Osteoblast (primary cell): ENCODE measurements at places on chromosomes 12 and 14. TPM values are rescaled to one million over a fixed set of nuclear protein-coding genes. Genes with fewer than 3 reads are reported as not detected.

C3AR1 gene
- 0.29 and 0.72 TPM in 2 replicates for total RNA-seq

STON2 gene
- total RNA-seq: 49.6 and 51.0 TPM in 2 replicates

KLRC4 gene
- total RNA-seq: not detected in 2 replicates

C12orf54 gene
- total RNA-seq: not detected in 2 replicates

ITPK1 gene
- total RNA-seq: 25.0 and 25.3 TPM in 2 replicates

AQP2 gene
- not detected in 2 replicates for total RNA-seq

LBHD2 gene
- total RNA-seq: not detected in 2 replicates

GAS2L3 gene
- total RNA-seq: 29.3 and 33.3 TPM in 2 replicates

IL31 gene
- not detected in 2 replicates for total RNA-seq

SERPINA9 gene
- total RNA-seq: under 0.01 and 0.29 TPM in 2 replicates

MYH6 gene
- total RNA-seq: under 0.01 TPM in 1 of 2 replicates, not detected in the other

SDS gene
- under 0.01 TPM in 1 of 2 replicates, not detected in the other for total RNA-seq

AGAP2 gene
- 0.29 and 0.72 TPM in 2 replicates for total RNA-seq

BCL2L14 gene
- not detected in 2 replicates for total RNA-seq

KCNC2 gene
- not detected in 2 replicates for total RNA-seq

ANGEL1 gene
- total RNA-seq: 8.3 and 9.7 TPM in 2 replicates

HOXC4 gene
- 3.3 and 4.1 TPM in 2 replicates for total RNA-seq

KRT85 gene
- total RNA-seq: not detected in 2 replicates

NDUFA12 gene
- 49.2 and 66.6 TPM in 2 replicates for total RNA-seq

CD163L1 gene
- total RNA-seq: under 0.01 and 0.88 TPM in 2 replicates

FAM90A1 gene
- total RNA-seq: not detected in 2 replicates

ERC1 gene
- 36.2 and 40.7 TPM in 2 replicates for total RNA-seq

MOAP1 gene
- 16.6 and 18.3 TPM in 2 replicates for total RNA-seq

LIN7A gene
- 6.5 and 11.5 TPM in 2 replicates for total RNA-seq

NKX2-1 gene
- total RNA-seq: not detected in 2 replicates

C1R gene
- total RNA-seq: 313 and 330 TPM in 2 replicates

TIGAR gene
- 11.2 and 11.6 TPM in 2 replicates for total RNA-seq

TDRD9 gene
- 0.29 and 1.1 TPM in 2 replicates for total RNA-seq

KRT81 gene
- 0.29 TPM in 1 of 2 replicates, not detected in the other for total RNA-seq

PLEKHD1 gene
- under 0.01 TPM in 2 replicates for total RNA-seq

ASCL1 gene
- not detected in 2 replicates for total RNA-seq

TNS2 gene
- total RNA-seq: 72.0 and 76.0 TPM in 2 replicates

GALNT4 gene
- total RNA-seq: 9.4 and 11.5 TPM in 2 replicates

RAD52 gene
- total RNA-seq: 10.1 and 15.9 TPM in 2 replicates

SLC5A8 gene
- not detected in 2 replicates for total RNA-seq

COA8 gene
- total RNA-seq: 23.0 and 24.6 TPM in 2 replicates

FAM222A gene
- total RNA-seq: 0.29 and 0.36 TPM in 2 replicates

RNASE4 gene
- total RNA-seq: 18.1 and 24.2 TPM in 2 replicates

COX6A1 gene
- total RNA-seq: 224 and 256 TPM in 2 replicates

PTPRR gene
- total RNA-seq: under 0.01 TPM in 1 of 2 replicates, not detected in the other

DENND5B gene
- total RNA-seq: 18.8 and 25.6 TPM in 2 replicates

SYNJ2BP gene
- total RNA-seq: 21.0 and 21.8 TPM in 2 replicates

SDSL gene
- 6.5 TPM in 2 replicates for total RNA-seq

TEP1 gene
- 25.6 and 33.3 TPM in 2 replicates for total RNA-seq

TAS2R13 gene
- 2.9 and 3.8 TPM in 2 replicates for total RNA-seq

LTBP2 gene
- total RNA-seq: 493 and 546 TPM in 2 replicates

RIPK3 gene
- total RNA-seq: 9.1 and 11.9 TPM in 2 replicates

PTPN6 gene
- 0.29 and 0.36 TPM in 2 replicates for total RNA-seq

INHBC gene
- total RNA-seq: not detected in 2 replicates

RNASE1 gene
- total RNA-seq: 1.1 TPM in 1 of 2 replicates, not detected in the other

LRTM2 gene
- total RNA-seq: not detected in 2 replicates

ARHGDIB gene
- 1.5 and 7.2 TPM in 2 replicates for total RNA-seq
